Activated CD8-positive, alpha-beta memory T cell treated with anti-CD3 and anti-CD28 coated beads for 1 hour (primary cell): ENCODE measurements at places on chromosomes 5 and 9.

- no peak for DNase-seq
Measured at GRCh38 chr9:27471366-27471765, 52.7 kb upstream of the IFNK start.

DNA sequence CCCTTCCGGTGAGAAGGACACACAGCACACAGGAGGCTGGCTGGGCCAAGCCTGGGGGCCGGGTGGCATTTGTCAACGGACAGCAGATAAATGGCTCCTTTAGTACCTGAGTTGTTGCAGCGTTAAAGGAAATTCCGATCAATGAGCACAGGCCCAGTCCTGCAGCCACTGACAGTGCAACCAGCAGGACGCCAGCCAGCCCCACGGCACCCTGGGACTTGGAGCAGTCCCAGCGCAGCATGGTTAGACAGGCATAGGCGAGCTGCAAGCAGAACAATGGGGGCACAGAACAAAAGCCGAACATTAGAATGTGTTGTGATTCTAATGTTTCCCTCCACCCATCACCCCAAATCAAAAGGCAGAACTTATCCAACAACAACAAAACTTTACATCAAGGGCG, 39.3 kb downstream of the PTCH1 start:
- no peak for DNase-seq

DNA sequence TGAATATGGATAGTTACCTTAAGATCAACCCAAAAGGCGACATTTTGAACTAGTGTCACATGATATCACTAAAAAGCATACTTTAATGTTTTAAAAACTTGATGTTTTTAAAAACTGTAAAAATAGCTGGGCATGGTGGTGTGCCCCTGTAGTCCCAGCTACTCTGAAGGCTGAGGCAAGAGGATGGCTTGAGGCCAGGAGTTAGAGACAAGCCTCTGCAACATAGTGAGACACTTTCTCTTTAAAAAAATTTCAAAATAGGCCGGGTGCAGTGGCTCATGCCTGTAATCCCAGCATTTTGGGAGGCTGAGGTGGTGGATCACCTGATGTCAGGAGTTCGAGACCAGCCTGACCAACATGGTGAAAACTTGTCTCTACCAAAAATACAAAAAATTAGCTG, 129.5 kb downstream of the NPR3 start:
- no peak for DNase-seq

DNA sequence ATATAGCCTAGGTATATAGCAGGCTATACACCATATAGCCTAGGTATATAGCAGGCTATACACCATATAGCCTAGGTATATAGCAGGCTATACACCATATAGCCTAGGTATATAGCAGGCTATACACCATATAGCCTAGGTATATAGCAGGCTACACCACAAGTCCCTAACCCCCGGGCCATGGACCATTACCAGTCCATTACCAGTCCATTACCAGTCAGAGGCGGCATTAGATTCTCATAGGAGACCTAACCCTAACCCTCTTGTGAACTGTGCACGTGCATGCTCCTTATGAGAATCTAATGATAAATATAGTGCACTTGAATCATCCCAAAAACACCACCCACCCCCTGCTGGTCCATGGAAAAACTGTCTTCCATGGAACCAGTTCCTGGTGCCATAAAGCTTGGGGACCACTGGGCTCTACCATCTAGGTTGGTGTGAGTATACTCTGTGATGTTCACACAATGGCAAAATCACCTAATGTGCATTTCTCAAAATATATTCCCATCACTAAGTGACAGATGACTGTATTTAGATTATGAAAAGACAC, 4.7 kb downstream of the PLIN2 start:
- no peak for DNase-seq

DNA sequence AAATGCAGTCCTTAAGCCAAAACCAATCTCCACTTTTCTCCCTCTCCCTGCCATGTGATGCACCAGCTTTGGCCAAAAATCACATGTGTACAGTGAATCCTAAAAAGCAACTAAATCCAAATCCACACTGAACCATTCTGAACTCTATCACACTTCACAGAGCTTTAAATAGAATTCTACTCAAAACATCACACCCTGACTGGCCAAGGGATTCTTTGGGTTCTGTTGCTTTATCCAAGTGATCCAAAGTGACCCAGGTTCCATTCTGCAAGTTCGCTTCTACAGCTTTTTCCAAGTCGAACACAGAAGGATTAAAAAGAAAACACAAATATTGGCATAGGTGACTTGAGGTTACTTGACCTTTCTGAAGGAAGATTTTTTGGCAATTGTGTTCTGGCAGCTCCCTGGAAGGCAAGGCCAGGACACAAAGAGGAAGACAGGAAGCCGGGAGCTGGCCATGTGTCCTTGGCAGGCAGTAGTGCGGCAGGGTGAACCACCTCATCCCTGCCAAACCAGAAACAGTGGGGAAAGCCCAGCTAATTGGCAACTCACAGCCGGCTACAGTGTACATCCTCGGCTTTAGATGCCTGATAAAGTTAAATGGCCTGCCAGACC, 115.0 kb downstream of the NFIB start:
- DNase-seq: no peak
